ENCODE measurements at places on chromosomes 4 and X.
A peak's percentile ranks its signal among the peaks of the same experiment; 100 is the strongest.

GRCh38 chr4:37639551-37640285, 46.5 kb downstream of the RELL1 start:
- no peak for DNase-seq

GRCh38 chr4:125681240-125681639, 366.5 kb downstream of the FAT4 start:
- no peak for DNase-seq

DNA sequence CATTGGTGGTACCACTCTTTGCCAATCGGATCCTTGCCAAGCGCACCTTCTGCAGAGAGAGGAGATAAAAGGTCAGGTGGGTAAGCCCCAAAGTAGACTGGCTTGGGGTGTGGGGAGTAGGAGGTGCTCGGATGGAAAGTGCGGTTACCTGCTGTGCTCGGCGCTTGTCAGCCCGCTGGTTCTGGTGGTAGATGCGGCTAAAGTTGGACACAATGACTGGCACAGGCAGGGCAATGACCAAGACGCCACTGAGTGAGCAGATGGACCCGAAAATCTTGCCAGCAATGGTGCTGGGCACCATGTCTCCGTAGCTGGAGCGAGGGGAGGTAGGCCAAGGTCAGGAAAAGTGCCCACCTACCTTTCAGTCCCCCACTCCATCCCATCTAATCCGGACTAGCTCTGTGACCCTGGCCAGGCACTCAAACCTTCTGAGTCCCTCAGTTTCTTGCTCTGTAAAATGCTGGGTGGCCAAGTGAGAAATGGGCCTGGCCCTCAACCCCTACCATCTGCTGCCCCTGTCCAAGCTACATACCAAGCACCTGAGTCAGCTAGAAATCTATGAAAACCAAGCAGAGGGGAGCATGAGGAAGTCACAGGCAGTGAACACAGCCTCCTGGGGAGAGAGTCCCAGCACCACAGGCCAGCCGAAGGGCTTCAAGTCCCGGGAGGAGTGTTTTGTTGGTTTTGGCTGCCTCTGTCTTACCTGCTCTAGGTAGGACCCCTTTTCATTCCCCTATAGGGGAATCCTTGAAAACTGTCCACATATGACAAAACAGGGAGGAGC, 4.7 kb downstream of the KCND1 start:
- no peak for DNase-seq

DNA sequence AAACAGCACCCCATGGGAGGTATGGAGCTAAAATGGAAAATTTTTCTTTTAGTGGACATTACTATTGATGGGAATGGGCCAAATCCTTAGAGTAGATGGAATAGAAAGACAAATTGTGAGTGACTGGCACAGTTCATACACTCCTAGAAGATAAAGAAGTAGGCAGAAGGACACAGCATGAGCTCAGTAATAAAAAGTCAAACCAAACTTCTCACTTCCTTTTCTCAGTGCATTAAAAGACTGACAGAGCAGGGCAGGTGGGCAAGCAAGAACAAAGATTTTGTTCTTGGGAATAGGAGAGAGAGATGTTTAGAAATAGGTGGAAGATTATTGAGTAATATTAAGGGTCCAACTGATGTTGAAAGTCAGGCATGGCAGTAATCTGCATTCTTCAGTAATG, 132.5 kb downstream of the ATP10D start:
- no peak for DNase-seq

GRCh38 chr4:25012655-25013054, 18.1 kb downstream of the LGI2 start:
- no peak for DNase-seq

DNA sequence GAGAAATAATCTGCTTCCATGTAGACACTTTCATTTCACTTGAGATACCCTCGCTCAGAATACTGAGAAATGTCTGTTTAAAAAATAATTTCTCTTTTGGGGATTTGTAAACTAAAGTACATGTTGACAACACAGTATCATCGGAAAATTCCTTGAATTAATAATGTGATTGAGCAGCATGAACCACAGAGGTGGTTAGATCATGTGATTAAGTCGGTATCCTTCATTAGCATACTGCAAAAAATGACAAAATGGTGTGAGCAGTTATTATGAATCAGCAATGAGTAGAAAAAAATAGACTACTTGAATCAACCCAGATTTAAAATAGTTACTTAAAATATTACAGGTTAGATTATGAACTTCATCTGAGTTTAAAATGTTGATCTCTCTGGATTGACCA, 14.1 kb downstream of the MAP7D3 start:
- no peak for DNase-seq

GRCh38 chr4:23877758-23878229, 12.1 kb downstream of the PPARGC1A start:
- DNase-seq: no peak

DNA sequence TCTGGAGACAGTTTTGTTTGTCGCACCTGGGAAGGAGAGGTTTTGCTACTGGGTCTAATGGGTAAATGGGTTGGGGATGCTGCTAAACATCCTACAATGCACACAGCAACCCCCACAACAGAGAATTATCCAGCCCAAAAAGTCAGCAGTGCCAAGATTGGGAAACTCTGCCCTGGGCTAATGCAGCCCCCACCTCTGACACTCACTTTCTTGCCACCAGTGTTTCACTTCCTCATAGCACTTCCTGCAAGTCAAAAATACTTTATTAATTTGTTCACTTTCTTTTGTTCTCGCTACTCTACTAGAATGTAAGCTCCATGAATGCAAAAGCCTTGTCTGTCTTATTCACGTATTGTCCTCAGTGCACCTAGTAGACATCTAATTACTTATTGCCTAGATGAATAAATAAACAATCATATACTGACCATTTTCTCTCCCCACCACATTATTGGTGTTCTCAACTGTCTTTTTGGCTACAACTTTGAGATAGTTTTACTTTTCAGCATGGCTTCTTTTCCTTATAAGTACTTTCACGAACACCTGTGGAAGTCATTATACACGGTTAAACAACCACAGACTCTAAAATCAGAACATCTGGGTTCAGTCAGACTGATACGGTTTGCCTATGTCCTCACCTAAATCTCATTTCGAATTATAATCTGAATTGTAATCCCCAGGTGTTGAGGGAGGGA, 82.0 kb upstream of the PITX2 start:
- no peak for DNase-seq

DNA sequence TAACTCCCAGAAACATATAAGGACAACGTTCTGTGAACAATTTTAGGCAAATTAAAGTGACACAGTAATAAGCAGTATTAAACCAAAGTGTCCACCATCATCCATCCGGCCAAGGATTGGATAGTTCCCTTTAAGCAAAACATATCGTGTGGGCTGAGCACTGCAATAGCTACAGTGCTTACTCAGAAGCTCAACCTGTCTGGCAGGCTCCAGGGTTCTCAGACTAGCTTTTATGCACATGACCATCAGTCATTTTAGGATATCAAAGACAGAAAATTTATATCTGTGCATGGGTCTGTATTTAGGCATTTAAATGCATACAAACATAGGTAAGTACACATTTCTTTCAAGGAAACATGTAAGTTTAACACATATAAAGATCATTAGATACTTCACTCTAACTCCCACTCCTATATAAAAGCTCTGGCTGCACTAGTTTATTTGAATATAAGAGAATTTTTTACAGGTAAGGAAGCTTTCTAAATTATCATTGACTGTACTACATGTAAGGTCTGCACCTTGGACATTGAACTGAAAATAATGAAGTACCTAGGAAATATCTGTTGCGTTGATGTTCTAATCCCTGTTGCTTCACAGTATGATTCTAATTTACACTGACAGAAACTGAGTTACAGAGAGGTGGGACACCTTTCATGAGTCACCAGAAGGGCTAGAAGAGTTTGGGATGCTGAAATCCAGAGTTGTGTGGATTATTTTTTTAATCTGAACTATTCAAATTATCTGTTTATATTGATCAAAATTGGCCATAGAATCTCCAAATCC, 67.6 kb downstream of the ELOVL6 start:
- no peak for DNase-seq

GRCh38 chr4:126051689-126052424, 737.1 kb downstream of the FAT4 start:
- DNase-seq: no peak

GRCh38 chrX:45566456-45566855, 365.8 kb upstream of the DIPK2B start:
- DNase-seq: no peak

DNA sequence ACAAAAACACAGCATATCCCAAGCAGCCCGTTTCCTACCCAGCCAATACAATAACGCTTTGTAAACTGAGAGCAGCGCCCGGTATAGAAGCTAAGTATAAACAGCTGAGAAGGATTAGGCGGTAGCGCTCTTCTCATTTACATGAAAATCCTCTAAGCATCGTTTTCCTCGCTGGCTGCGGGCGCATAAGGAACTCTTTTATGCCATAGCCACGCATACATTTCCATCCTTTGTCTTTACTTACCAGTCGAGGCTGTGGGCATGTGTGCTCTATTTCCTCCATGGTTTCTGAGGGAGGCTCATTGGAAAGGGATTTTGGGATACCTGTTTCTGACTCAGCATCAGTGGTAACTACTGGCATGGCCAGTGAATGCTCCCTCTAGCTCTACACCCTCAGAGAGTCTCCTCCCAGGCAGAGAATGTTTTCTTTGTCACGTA, 383 bp downstream of the PCYT1B start:
- no peak for DNase-seq

- DNase-seq: no peak
Measured at GRCh38 chrX:99795495-99795894, 614.6 kb downstream of the PCDH19 start.

DNA sequence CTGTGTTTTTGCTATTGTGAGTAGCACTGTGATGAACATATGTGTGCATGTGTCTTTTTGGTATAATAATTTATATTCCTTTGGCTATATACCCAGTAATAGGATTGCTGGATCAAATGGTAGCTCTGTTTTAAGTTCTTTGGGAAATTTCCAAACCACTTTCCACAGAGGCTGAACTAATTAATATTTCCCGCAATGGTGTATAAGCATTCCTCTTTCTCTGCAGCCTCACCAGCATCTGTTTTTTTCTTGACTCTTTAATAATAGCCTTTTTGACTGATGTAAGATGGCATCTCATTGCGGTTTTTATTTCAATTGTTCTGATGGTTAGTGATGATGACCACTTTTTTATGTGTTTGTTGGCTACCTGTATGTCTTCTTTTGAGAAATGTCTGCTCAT, 247.7 kb upstream of the NDST3 start:
- no peak for DNase-seq

GRCh38 chr4:182916483-182917181, 554 bp downstream of the DCTD start:
- DNase-seq: peak; percentile 30

DNA sequence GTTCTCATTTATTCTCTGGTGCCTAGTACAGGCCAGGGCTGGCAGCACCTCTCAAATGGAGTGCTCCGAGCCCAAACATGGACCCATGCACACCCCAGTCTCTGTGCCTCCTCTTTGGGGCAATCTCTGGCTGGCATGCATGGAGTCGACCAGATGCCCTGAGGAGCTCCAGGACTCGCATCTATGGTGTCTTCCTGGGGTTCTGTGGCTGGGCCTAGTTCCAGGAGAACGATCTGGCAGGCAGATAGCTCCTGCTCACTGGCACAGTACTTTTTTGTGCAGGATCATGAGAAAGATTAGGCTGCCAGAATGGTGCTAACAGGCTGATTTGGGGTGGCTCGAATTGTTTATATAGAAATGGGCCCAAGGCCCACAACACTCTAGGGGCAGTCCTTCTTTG, 72.0 kb upstream of the PJA1 start:
- no peak for DNase-seq

- DNase-seq: no peak
Measured at GRCh38 chr4:116223040-116223732, 862.2 kb downstream of the TRAM1L1 start.

DNA sequence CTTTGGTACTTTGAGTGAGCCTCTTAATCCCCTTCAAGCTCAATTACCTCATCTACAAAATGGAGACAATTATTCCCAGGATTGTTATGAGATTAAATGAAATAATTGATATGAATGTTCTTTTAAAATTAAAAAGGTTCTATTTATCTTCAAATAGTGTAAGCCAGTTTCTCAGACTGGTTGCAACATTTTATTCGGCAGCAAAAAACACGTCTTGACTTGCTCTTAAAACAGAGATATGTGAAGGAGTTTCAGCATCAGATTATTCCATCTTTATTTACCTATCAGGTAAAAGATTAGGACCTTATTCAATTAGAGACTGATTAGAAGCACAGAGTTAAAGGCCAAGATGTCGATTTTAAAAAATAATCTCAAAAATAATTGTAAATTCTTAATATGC, 10.5 kb downstream of the NDNF start:
- DNase-seq: no peak

GRCh38 chr4:106548446-106549044, 180.0 kb upstream of the GIMD1 start:
- no peak for DNase-seq

- DNase-seq: no peak
Measured at GRCh38 chrX:63920875-63921274, 135.9 kb upstream of the ARHGEF9 start.

- no peak for DNase-seq
Measured at GRCh38 chr4:134905061-134905460, 703.5 kb upstream of the PABPC4L start.

GRCh38 chr4:186924723-186925122, 201.1 kb upstream of the FAT1 start:
- DNase-seq: no peak

DNA sequence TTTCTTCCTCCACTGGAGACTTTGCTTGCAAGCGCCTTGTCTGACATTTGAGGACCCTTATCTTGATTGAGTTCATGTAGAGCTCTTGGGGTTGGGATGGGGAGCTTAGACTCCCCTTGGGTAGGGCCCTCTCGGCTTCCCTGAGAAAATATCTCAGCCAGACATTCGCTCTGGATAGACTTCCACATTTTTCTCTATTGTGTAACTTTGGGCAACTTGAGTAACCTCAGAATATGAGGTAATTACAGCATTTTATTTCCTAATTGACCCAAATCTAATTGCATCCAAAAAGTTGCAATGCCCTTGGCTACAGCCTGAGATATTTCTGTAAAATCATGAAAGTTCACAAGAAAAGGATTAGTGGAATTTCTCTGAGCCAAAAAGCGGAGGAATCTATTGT, 102.8 kb upstream of the MXRA5 start:
- no peak for DNase-seq

DNA sequence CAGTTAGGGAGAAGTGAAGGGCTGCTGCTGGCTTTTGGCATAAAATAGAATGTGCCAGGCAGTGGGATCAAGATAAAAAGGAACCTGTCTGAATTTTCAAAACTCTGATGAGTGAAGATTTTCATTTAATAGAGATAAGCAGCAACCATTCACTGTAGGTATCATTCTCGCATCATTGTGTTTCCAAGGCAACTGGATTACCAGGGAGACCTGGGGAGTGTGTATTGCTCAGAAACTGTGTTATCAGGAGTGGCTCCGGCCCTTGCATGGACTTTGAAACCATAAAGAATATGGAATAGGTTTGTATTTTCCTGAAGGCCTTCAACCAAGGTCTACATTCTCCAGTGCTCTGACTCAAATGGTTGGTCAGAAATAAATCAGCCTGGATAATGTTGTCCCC, 23.3 kb upstream of the MAGEA4 start:
- no peak for DNase-seq

GRCh38 chr4:109947918-109948317, 35.2 kb downstream of the EGF start:
- DNase-seq: no peak
